Daoy (cell line): ENCODE measurements at places on chromosomes 3 and 15. TPM values are rescaled to one million over a fixed set of nuclear protein-coding genes. Genes with fewer than 3 reads are reported as not detected.

The FGF7 gene
- not detected in 2 replicates for total RNA-seq

The CYP19A1 gene
- 2.5 and 2.8 TPM in 2 replicates for total RNA-seq

The UBAP1L gene
- total RNA-seq: 0.03 and 0.06 TPM in 2 replicates

The LRRC15 gene
- 2.0 and 2.9 TPM in 2 replicates for total RNA-seq
